NCI-H1417 treated with DMSO at 0.1 percent for 48 hours (cell line): ENCODE measurements at places on chromosomes 11 and 22.

GRCh38 chr22:49044091-49044490 is 783.6 kb downstream of the BRD1 start:
- no peak for DNase-seq

DNA sequence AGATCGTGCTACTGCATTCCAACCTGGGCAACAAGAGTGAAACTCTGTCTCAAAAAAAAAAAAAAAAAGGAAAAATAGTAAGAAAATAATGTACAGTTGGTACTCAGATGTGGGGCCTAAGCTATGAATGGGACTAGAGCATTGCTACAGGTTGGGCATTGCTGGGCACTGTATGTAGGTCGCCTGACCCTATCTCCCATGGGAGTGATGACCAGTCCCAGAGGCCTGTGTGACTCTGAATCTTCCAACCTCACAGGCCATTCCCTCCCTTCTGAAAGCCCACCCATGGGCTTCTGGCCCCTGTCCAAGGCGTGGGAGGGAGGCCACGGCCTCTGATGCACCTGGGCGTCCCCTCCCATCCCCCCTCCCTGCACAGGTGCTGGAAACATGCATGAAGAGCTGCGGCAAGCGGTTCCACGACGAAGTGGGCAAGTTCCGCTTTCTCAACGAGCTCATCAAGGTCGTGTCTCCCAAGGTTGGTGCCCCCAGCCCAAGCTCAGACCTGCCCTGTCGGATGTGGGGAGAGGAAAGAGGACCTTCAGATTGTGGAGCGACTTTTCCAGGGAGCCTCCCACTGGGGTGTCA is 9.5 kb downstream of the GGA1 start:
- DNase-seq: no peak

DNA sequence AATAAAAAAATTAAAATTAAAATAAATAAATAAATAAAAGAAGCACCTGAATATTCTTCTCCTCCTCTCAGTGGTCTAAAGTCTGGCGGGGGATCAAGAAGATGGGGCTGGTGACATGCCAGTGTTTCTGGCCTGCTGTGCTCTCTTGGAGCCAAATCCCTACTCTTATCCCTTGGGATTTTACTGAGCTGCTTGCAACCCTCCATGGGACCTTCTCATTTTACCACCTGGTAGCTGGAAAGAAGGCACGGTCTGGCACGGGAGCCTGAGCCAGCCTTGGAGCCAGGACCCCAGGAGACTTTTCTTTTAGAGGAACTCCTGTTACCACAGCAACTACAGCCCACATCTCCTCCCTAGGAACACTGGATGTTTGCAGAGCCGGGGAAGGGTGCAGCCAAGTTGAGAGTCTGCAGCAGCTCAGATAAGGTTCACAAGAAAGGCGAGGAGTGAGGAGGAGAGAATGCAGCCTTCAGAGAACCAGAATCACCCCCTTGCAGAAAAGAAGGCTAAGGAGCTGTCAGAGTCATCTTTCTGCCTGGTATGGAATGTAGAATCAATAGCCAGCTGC is 21.4 kb downstream of the CD6 start:
- no peak for DNase-seq

- DNase-seq: no peak
Observed at GRCh38 chr11:76244316-76244851, 38.1 kb upstream of the WNT11 start.

- DNase-seq: no peak
Observed at GRCh38 chr11:100214791-100215190, 472.3 kb upstream of the ARHGAP42 start.

- no peak for DNase-seq
Observed at GRCh38 chr22:32501836-32502752, 27.5 kb downstream of the FBXO7 start.

GRCh38 chr11:87038235-87038977 is 672 bp downstream of the TMEM135 start:
- no peak for DNase-seq
